Uterus (tissue), 4 donors: ENCODE measurements at places on chromosomes 3 and 15. TPM values are rescaled to one million over a fixed set of nuclear protein-coding genes. Genes with fewer than 3 reads are reported as not detected.

DNA sequence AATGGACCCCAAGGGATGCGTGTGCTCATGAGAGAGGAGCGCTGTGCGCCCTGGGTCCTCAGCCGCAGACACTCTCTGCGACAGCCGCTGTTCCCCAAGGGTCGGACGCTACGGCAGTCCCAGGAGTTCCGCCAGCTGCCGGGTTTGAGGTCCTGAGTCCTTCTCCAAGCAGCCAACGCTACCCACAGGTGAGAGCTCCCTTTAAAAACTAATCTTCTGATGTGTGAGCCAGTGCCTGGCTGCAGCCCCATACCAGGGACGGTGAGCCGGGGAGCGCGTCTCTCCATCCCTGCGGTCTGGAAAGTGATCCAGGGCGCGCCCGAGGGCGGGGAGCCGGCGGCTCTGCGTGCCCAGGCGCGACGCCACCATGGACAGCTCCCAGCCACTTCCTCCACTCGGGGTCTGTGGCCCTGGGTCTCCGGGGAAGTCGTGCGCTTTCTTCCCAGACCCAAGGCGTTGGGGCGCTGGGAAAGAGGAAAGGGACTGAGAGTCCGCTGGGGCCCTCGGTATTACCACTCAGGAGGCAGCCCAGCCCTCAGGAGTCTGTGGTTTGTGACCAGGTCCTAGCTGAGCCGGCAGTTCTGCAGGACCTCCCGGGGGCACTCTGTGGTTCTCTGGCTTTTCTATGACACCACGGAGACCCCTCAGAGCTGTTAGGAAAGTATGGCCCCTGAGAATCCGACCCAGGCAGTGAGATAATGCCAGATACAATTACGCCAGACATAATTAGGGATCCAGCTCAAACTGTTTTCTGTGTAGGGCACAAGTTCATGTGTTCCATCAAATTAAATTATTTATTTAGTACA lies 1.4 kb downstream of the CEMIP start:
- peak; percentile 33 for DNase-seq

GRCh38 chr3:121482660-121483059 lies 63.1 kb downstream of the POLQ start:
- DNase-seq: no peak

GRCh38 chr15:61036136-61036535 lies 193.0 kb downstream of the RORA start:
- DNase-seq: no peak

DNA sequence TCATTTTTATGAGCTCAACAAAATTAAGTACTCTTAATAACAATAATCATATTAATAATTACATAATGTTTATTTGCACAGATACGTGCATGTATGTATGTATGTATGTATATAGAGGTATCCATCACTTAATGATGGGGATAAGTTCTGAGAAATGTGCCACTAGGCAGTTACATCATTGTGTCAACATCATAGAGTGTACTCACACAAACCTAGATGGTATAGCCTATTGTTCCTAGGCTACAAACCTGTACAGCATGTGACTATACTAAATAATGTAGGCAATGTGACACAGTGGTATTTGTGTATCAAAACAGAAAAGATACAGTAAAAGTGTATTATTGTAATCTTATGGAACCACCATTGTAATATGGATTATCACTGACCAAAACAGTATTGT lies 874.7 kb upstream of the GBE1 start:
- no peak for DNase-seq

- DNase-seq: peak; percentile 41
Measured at GRCh38 chr3:129122412-129123011, 908 bp upstream of the RAB43 start.

DNA sequence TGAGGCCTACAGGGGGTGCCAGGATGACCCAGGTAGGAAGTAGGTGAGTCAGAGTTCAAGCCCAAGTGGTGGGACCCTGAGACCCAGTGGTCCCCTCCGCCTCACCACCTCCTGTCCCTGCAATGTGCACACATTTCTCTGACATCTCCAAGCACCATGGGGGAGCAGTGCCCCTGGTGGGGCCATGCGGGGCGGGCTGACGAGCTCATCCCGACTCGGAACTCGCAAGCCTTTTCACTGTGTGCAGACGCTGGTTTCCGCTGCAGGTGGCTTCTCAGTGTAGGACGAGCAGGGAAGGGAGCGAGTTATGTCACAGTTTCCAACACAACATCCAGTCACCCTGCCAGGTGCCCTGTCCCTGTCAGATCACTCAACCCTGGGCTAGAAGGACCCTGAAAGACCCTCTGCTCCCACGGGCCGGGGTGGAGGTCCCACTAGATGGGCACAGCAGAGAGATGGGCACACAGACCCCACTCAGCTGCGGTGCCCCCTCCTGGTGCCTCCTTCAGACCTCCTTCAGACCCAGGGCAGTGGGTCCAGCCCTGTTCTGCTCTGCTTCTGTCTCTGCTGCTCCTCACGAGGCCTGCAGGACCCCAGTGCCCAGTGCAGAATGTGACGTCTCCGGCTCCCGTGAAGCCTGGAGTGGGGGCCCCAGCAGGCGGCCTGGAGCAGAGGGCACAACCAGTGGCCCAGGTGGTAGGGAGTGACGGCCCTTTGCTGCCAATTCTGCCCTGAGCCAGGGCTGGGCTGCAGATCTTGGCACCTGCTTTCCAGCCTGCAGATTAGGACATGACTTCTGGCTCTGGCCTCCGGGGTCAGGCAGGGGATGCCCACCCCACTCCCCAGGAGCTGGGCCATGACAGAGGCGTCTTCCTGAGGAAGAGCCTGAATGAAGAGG lies 102.0 kb upstream of the RPL32 start:
- no peak for DNase-seq

DNA sequence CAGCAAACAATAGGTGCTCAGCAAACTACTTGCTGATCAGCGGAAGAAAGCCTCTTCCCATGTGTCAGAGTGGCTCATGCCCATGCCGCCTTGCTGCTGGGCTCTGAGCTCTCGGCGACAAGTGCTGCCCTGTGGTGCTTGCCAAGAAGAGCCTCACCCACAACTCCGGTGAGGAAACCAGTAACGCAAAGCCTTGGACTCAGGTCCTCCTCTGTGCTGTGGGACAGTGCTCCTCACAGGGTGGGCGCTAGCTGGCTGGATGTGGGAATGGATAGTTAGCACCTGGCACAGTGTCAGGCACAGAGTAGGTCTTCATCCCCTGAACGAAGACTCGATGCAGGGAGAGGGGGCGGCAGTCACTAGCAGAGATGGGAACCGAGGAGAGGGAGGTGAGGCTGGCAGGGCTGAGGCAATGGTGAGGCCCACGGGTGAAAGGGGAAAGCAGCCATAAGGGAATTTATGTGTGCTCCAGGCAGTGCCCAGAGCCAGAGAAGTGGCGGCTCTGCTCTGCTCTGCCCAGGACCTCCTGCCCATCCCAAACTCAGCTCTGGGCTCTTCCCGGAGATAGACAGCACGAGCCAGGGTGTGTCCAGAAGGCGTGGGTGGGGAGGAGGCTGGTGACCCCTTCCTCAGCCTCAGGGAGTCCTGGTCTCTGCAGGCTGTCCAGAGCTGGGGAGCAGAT lies 55.7 kb downstream of the IQSEC1 start:
- no peak for DNase-seq

GRCh38 chr3:18704326-18704725 lies 279.2 kb upstream of the SATB1 start:
- DNase-seq: no peak

DNA sequence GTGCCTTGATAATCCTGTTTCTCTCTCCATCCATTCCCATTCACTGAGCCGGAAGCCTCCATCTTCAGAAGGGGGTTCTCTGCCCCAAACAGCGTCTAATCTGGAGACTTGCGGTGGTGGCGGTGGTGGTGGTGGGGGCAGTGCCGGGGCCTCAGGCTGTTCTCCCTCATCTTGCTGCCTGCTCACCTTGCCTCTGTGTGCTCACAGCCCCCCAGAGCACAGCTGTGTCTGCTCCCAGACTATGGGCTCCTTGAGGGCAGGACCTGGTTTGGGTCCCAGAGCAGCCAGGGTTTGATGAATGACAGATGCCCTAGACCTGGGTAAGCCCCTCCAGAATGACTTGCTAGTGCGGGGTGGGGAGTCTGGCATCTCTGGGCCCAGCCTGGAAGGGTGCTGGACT lies 430 bp upstream of the PSTPIP1 start:
- DNase-seq: no peak

DNA sequence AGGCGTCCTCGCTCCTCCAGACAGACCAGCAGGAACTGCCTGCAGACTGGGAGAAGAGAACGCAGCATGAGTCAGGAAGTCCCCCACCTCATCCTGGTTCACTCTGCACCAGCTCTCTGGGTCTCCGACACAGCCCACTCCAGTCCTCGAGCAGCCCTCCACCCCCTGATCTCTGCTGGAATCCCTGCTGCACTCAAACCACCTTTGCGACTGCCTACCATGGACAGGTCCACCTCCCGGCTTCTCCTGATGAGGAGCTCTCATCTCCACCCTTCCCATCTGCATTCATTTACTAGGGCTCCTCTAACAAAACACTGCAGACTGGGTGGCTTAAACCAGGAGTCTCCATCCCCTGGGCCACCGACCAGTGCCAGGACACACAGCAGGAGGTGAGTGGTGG lies 202.3 kb upstream of the IGF1R start:
- no peak for DNase-seq

- no peak for DNase-seq
Measured at GRCh38 chr15:43886558-43886957, 59.8 kb downstream of the WDR76 start.

GRCh38 chr3:108331792-108332191 lies 35.4 kb downstream of the HHLA2 start:
- no peak for DNase-seq

DNA sequence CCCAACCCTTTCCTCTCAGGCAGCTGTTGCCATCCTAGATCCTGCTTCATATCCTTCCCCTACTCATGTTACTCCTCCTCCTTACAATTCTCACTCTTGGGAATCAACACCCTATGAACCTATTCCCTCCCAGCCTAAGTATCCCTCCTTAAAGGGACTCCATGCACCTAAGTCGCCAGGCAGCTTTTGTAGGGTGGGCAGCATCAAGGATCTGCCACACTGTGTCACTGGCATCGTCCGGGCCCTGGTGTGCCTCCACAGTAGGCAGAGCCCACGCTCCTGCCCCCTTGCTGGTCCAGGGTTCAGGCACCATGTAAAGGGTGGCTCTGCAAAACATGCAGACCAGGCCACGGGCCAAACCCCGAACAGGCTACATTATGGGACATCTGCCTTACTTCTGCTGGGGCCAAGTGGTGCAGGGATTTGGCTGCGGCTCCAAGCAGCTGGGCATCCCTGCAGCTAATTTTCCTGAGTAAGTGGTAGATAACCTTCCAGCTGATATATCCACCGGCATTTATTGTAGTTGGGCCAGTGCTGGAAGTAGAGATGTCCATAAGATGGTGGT lies 53.4 kb downstream of the GSK3B start:
- DNase-seq: no peak

GRCh38 chr3:59764171-59764570 lies 714.3 kb upstream of the CFAP20DC start:
- DNase-seq: no peak

GRCh38 chr3:12662593-12663400 lies 1.1 kb downstream of the RAF1 start:
- no peak for DNase-seq

GRCh38 chr3:56795829-56796185 lies 5.9 kb downstream of the ARHGEF3 start:
- DNase-seq: no peak

DNA sequence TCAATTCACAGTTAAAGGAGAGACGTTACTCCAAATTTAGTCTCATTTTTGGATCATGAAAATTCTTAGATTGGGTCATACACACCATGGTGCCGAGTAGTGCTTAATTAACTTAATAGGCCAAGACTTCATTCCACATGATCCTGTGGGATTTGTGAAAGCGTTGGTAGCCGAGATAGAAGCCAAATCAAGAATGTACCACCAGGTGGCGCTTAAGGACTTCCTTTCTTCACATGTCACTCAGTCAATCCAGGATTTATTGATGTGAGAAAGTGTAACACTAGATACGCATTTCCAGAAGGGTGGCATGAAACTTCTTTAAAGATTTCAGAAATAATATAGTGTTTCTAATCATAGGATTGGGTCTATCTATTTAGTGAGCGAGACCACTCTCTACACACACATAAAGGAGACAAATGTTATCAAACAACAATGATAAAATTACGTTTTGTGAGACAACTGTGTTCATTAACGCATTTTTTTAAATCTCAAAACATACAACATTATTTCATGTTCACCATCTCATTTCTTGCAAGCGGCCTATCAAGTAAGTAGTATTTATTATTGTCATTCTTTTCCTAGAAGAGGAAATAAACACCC lies 436.1 kb downstream of the CHL1 start:
- DNase-seq: no peak

DNA sequence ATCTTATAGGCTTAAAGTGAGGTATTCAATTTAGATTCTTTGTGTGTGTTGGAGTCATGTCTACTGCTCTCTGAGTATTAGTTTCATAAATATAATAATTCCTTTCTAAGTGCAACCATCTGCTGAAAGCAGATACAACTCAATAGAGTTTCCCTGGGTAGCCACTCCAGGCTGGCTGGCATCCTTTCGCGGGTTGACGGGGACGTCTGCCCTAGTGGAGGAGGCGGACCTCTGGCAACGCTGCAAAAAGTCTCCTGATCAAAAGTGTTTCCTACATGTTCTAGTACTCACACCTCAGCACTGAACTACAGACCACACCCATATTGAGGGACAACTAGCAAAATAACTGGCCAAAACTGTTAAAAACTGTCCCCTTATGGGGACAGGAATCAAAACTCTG lies 2.5 kb downstream of the MOBP start:
- no peak for DNase-seq

The CAMK2N2 gene
- total RNA-seq: not detected

The KIF7 gene
- 6.2 TPM for total RNA-seq

The SLC9C1 gene
- not detected for total RNA-seq

The MYL3 gene
- total RNA-seq: 4.9 TPM

The CELSR3 gene
- total RNA-seq: 1.3 TPM
